LHCN-M2 (cell line): ENCODE measurements at places on chromosomes 5 and 9. TPM values are rescaled to one million over a fixed set of nuclear protein-coding genes. Genes with fewer than 3 reads are reported as not detected.

The SPATA31C1 gene
- total RNA-seq = not detected in 2 replicates

The LRRC8A gene
- 42.3 and 46.8 TPM in 2 replicates for total RNA-seq

The KIF24 gene
- total RNA-seq = 5.1 and 5.6 TPM in 2 replicates

The PTPRD gene
- not detected in 2 replicates for total RNA-seq

The PCBD2 gene
- total RNA-seq = 5.5 and 9.1 TPM in 2 replicates

The IL13 gene
- total RNA-seq = not detected in 2 replicates

The GDF9 gene
- 0.32 TPM in 1 of 2 replicates, not detected in the other for total RNA-seq

The SHLD3 gene
- total RNA-seq = 2.1 and 2.7 TPM in 2 replicates

The PALM2AKAP2 gene
- total RNA-seq = 15.8 and 16.5 TPM in 2 replicates

The TLX3 gene
- not detected in 2 replicates for total RNA-seq

The SHOC1 gene
- total RNA-seq = 0.26 TPM in 1 of 2 replicates, not detected in the other

The OR1Q1 gene
- not detected in 2 replicates for total RNA-seq

The LECT2 gene
- not detected in 2 replicates for total RNA-seq

The TEX48 gene
- not detected in 2 replicates for total RNA-seq

The CDX1 gene
- total RNA-seq = not detected in 2 replicates

The EDIL3 gene
- total RNA-seq = 56.0 and 58.7 TPM in 2 replicates

The SAPCD2 gene
- total RNA-seq = 16.1 and 17.7 TPM in 2 replicates

The ZNF367 gene
- 19.6 and 21.8 TPM in 2 replicates for total RNA-seq

The PRDM9 gene
- total RNA-seq = not detected in 2 replicates

The GLT6D1 gene
- total RNA-seq = not detected in 2 replicates

The BRD9 gene
- 44.7 and 45.8 TPM in 2 replicates for total RNA-seq

The EIF4EBP3 gene
- 1.6 TPM in 1 of 2 replicates, not detected in the other for total RNA-seq

The ABCA1 gene
- total RNA-seq = 2.9 and 12.2 TPM in 2 replicates

The TAS2R1 gene
- not detected in 2 replicates for total RNA-seq

The MTMR12 gene
- total RNA-seq = 9.7 and 17.1 TPM in 2 replicates

The FOXD4L6 gene
- total RNA-seq = 0.38 TPM in 1 of 2 replicates, not detected in the other

The FBP2 gene
- not detected in 2 replicates for total RNA-seq
